ENCODE measurements at places on chromosomes 2 and 18.

DNA sequence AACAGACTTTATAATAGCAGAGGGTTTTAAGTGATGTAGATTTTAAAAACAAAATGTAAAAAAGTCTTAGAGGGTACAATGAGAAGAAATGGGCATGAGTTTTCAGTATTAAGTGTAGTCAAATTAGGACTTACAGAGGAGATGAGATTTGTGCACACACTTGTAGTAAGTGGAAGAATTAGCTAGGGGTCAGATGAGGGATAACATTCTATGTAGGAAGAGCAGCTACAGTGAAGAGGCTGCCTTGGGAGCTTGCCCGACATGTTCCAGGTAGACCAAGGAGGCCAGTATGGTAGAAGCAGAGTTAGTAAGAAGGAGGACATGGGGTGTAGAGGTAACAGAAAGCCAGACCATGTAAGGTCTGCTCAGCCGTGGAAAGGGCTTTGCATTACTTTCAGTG, 189.2 kb upstream of the DSEL start:
- peak; percentile 8 for DNase-seq

- no peak for DNase-seq
Observed at GRCh38 chr2:68846091-68846490, 25.1 kb downstream of the BMP10 start.

- peak; percentile 41 for DNase-seq
Observed at GRCh38 chr18:22609642-22610041, 191.9 kb upstream of the CTAGE1 start.

GRCh38 chr2:57760381-57760801, 286.2 kb upstream of the VRK2 start:
- no peak for DNase-seq

GRCh38 chr2:168939918-168940317, 38.8 kb downstream of the G6PC2 start:
- DNase-seq, result no peak

- DNase-seq, result no peak
Observed at GRCh38 chr2:439556-440402, 151.9 kb upstream of the ALKAL2 start.

- no peak for DNase-seq
Observed at GRCh38 chr18:36083729-36084128, 16.4 kb upstream of the RPRD1A start.

DNA sequence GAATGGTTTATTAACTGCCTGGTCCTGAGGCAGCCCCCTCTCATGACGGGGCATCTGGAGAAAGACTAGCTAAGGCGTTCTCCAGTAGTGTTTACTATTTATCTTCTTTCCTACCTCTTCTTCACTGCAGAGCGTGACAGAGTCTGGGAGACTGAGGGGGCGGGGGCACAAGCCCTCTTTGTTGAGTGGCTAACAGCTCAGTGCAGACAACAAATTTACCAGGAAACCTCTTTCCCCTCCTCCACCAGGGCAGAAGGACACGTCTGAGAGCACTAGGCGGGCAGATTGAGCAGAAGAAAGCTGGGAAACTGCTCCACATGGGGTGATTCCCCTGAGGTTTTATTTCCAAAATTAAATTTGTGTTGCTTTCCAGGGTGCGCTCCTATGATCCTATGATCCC, 322.1 kb downstream of the CNTNAP5 start:
- no peak for DNase-seq

- peak; percentile 36 for DNase-seq
Observed at GRCh38 chr2:64214281-64215115, 70.3 kb upstream of the PELI1 start.

- peak; percentile 42 for DNase-seq
Observed at GRCh38 chr2:71530641-71531332, 77.4 kb downstream of the DYSF start.

Measured in fibroblast of skin of right biceps (primary cell).